ENCODE measurements at places on chromosomes 13 and 19.

- DNase-seq: no peak
Measured at GRCh38 chr13:27257648-27258253, 6.4 kb downstream of the RPL21 start.

- no peak for DNase-seq
Measured at GRCh38 chr13:69474011-69474685, 633.5 kb upstream of the ATXN8OS start.

GRCh38 chr19:49677231-49677900 lies at the start of gene PRMT1:
TSS of gene PRMT1 (plus strand) at chr19:49677271. CDS start at chr19:49677281, 10 bp downstream.
- DNase-seq: peak; percentile 63

GRCh38 chr19:38650172-38650775 lies 2.8 kb downstream of the ACTN4 start:
- DNase-seq: no peak

DNA sequence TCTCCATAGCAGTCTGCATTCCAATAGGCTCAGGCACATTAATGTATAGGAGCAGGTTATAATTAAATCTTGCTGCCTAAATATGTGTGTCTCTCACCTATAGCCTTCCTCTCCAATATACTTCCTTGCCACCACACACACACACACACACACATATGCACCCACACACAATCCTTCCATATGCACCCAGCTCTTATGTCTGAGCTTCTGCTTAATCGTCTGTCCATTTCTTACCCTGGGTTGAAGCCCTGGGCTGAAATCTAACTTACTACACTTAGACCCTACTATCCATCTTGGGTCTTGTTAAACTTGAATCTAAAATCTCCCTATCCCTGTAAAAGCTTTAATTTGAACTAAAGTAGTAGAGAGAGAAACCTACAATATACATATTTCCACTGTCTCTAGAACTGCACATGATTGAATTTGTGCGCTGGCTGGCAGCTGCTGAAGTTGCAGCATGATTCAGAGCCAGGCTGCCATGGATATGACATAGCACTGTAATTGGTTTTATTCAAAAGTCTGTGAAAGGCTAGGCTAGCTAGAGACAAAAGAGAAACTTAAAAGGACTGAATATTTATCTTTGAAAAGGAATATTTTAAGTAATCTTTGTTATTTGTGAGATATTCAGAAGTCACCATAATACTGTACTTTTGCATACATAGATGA lies 25.7 kb upstream of the FREM2 start:
- no peak for DNase-seq

DNA sequence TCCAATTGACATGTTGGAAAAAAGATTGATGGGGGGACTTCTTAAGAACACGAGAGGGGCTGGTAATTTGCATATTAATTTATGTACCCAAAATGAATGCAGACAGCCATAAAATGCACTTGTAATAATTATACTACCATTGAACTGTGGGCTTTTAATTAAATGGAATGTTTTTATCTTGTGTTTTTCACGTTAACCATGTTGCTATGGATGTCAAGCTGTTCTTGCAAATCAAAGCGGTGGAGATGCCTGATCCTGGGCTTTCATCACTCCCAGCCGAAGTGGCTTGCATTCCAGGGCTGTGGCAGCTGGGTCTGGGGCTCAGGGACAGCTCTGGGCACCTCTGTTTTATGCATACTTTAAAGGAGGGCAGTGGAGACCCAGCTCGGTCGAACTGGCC lies 179.4 kb upstream of the TMTC4 start:
- no peak for DNase-seq

DNA sequence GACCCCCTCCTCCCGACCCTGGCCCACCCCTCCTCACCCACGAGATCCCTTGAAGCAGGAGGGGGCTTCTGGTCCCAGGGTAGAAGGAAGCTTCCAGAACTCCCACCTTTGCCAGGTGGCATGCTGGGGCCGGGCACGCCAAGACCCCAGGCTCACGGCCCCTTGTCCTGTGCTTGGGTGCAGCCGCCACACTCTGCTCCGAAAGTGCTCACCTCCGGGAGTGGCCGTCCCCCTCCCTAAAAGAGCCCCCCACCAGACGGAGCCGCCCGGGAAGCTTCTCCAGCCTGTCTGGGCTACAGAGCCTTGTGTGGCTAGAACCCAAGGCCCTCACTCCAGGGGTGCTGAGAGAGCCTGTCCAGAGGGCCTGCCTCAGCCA lies 1.8 kb upstream of the EFNA2 start:
- no peak for DNase-seq

DNA sequence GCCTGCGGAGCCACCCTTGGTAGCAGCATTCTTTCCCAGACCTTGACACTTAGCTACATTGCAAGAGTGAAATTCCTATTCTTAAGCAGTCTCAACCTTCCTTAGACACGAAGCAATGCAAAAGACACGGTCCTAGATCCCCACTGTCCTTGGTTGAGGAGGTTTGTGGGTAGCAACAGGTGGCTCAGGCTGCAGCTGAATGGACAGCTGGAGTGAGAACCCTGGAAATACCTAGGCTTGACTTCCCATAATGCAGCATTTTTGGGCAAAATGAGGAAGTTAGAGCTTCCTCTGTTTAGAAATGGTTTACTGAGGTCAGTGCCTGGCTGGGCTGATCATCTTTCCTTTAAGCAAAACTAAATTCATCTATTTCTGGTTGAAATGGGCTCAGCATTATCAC lies 296.6 kb downstream of the RFC3 start:
- DNase-seq: no peak

- DNase-seq: no peak
Measured at GRCh38 chr19:40717325-40717879, 490 bp downstream of the ITPKC start.

DNA sequence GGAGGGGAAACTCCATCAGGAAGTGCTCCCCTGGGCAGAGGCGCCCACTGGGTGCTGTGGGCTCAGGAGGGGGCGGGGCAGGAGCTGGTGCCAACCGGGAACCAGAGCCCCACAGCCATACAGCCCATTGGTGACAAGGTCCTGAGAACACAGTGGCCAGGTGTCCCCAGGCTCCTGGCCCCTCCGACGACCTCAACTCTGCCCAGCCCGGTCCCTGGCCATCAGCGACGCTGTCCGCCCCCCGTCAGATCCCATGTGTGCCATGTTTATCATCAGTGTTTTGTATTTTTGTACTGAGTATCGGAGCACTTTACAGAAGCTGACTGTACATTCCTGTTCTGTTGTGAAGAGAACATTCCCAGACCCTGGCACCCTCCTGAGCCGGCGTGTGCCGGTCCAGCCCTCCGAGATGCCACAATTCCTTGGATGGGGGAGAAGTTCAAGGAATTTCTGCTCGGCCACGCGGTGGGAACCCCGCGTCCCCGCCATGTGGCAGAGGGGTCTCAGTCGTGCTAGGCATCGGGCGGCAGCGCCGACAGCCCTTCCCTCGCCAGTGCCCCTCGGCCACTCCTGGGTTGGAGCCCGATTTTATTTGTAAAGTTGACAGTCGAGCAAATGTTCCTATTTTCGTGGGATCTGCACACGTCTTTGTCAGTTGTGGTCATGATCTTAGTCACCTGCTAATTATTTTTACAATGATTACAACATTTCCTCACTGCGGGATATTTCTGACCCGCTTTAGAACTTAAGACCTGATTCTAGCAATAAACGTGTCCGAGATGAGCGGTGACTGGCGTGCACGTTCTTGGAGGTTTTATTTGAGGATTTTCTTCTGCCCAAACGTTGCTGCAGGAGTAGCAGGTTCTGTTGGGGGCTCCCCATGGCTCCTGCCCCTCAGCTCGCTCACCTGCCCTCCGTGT lies 16.9 kb downstream of the PEX11G start:
- no peak for DNase-seq

- DNase-seq: no peak
Measured at GRCh38 chr13:52109116-52109670, 19.7 kb downstream of the NEK5 start.

DNA sequence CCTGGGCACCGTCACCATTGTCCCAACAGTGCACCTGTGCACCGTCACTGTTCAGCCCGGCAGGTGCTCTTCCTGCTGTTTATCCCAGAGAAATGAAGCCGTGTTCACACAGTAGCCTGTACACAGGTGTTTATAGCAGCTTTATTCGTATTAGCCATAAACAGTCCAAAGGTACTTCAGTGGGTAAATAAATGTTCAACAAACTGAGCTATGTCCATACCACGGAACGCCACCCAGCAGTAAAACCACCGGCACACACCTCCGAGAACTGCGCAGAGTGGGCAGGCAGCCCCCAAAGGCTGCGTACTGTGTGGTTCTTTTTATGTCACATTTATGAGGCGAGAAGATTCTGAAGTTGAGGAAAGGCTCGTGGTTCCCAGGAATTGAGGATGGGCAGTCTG lies 44.9 kb upstream of the DCUN1D2 start:
- DNase-seq: no peak

- no peak for DNase-seq
Measured at GRCh38 chr13:24906268-24906667, 142.3 kb downstream of the RNF17 start.

DNA sequence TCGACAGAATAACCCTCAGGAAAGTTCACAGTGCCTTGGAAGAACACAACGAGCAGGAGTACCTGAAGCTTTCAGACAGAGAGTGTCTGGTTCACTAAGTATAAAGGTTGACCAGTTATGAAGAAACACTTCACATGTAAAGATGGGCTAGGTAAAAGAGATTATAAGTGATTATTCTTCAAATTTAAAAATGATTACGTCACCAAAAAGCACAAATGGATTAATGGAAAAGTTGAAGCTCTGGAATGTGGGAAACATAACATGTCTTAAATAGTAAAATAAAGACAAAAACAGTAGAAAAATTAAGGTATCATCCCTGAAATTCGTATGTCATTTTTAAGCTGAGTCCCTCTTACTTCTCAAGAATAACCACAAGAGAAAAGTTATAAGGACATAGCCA lies 643.9 kb upstream of the KLF12 start:
- no peak for DNase-seq

DNA sequence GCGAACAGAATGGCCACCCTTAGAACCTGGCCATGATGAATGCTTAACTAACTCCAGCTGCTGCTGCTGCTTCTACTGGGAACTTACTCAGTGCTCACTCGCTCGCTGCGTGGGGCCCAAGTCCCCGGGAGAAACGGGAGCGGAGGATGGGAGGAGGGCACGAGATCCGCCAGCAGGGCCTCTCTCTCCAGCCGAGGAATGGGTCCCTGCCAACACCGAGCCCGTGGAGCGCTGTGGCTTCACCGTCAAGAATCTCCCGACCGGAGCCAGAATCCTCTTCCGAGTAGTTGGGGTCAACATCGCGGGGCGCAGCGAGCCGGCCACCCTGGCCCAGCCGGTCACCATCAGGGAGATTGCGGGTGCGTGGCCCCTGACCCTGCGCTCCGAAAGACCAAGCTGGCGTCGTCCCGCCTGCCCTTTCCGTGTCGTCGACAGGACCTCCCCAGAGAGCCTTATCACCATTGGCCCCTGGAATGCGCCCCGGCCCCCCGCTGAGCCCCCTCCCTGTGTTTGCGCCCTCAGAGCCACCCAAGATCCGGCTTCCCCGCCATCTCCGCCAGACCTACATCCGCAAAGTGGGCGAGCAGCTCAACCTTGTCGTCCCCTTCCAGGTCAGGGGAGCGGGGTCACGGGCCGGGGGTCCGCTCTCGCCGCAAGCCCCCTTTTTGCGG lies 17.8 kb upstream of the EMC10 start:
- no peak for DNase-seq

- no peak for DNase-seq
Measured at GRCh38 chr19:48481846-48482639, 12.9 kb downstream of the CYTH2 start.

GRCh38 chr13:20230913-20231838 lies 943 bp downstream of the GJB6 start:
- no peak for DNase-seq

- DNase-seq: no peak
Measured at GRCh38 chr19:3459089-3459881, 21.0 kb downstream of the SMIM24 start.

GRCh38 chr13:31213651-31214289 lies 14.0 kb downstream of the B3GLCT start:
- no peak for DNase-seq

DNA sequence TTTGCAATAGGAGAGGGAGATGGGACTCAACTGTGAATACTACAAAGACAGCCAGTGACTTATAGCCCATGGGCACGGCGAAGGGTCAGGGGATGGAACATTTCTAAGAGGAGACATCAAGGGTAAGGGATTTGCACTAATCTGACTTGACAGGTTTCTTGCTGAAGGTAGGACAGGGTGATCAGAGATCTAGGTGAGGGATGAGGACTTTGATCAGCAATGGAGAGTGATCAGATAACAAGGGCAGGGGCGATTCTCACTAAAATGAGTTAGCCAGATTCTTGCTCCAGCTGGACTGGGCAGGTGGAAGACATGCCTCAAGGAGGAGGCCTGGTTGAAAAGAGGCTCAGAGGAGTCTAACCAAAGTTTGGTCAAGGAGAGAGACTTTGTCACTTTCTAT lies 209.2 kb downstream of the SLC7A1 start:
- no peak for DNase-seq

GRCh38 chr13:103451656-103452055 lies 385.4 kb upstream of the SLC10A2 start:
- no peak for DNase-seq

GRCh38 chr13:82687884-82688283 lies 1194.4 kb downstream of the SLITRK1 start:
- DNase-seq: no peak

DNA sequence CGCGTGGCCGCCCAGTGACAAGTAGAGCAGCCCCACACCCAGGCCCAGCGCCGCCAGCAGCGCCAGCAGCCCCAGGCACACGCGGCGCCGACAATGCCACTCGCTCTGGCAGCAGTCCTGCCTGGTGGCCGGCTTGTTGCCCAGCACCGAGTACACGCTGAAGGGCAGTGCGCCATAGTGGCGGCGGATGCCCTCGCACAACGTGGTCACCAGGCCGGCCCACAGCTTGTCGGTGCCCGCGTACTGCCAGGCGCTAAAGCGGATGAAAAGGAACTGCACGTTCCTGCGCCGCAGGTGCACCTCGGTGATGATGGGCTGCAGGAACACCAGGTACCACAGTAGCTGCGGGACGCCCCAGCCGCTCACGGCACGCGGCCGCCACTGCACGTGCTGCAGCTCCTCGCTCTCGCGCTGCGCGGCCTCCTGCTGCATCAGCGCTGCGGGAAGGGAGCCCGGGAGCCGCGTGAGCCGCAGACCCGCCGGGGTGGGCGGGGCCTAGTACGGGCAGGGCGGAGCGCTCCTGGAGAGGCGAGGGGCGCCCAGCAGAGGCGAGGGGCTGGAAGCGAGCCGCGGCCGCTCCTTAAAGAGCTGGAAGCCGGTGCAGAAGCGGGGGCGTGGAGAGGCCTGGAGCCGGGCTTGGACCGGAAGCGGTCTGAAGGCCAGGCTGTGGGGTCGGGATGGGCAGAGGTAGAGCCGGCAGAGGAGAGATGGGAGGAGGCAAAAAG lies 7.3 kb downstream of the NKPD1 start:
- DNase-seq: peak; percentile 52

Data from activated naive CD4-positive, alpha-beta T cell treated with anti-CD3 and anti-CD28 coated beads, Interleukin-2, amount 50 U/mL, for 16 hours (primary cell).